ENCODE measurements at places on chromosomes 1 and 21.

- no peak for DNase-seq
Measured at GRCh38 chr1:180230791-180231505, 884 bp downstream of the LHX4 start.

GRCh38 chr1:48387409-48387808 lies 84.6 kb downstream of the SPATA6 start:
- no peak for DNase-seq

GRCh38 chr1:112524251-112524650 lies 15.5 kb downstream of the WNT2B start:
- DNase-seq, result no peak

DNA sequence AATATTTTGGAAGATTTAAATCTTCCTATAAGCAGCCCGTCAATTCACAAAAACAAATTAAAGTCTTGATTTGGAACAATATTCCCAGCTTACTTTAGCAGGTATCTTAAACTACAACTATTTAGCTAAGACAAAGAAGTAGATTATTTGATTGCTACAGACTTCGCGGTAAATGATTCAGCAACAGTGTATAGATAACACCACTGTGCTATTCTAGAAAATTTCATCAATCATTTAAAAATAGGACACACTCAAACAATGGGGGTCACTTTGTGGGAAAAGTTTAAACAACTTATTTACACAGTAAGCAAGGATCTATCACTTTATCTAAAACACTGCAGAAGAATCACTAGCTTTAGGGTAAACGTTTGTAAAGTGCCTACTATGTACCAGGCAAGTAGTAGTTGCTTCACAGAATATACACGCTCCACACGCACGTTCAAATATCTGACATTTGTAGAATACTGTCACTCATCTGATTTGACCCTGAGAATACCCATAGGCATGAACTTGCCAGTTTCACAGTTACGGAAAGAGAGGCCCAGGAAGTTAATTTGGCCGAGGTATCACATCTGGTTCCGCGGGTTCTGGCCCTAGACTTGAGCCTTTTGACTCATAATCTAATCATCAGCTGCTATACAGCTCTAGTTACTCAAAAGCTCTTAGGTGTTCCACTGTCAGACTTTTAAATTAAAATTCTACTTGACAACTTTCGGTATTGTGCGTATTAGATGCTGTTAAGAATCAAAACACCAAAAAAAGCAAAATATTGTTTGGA lies 876 bp downstream of the DENND2C start:
- DNase-seq, result no peak

DNA sequence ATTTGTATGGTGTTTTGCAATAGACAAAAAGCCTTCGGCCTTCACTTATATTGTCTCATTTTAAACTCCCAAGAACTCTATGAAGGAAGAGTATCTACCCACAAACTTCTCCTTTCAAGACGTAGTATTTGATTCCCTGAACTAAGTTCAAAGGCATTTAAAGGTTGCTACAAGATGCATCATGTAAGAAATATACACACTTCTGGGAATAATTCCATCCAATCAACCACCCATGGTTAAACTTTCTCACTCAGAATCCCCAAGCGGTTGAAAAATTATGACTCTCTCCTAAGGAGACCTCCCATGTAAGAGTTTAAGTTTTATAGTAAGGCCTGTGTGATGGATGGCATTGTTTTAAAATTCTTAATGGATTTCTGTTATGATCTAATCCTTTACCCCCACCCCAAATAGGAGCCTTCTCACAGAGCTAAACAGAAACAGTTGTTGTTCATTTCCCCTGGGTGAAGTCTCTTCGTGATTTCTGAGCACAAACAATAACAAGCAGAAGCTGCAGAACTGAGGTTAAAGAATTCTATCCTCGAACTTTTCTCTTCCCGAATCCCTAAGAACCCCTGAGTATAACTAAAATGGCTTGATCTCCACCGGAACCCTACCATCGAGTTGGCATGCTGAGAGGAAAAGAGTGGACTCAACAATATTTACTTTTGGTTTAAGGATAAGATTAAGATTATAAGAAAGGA lies 185.0 kb downstream of the TGFBR3 start:
- DNase-seq, result no peak

DNA sequence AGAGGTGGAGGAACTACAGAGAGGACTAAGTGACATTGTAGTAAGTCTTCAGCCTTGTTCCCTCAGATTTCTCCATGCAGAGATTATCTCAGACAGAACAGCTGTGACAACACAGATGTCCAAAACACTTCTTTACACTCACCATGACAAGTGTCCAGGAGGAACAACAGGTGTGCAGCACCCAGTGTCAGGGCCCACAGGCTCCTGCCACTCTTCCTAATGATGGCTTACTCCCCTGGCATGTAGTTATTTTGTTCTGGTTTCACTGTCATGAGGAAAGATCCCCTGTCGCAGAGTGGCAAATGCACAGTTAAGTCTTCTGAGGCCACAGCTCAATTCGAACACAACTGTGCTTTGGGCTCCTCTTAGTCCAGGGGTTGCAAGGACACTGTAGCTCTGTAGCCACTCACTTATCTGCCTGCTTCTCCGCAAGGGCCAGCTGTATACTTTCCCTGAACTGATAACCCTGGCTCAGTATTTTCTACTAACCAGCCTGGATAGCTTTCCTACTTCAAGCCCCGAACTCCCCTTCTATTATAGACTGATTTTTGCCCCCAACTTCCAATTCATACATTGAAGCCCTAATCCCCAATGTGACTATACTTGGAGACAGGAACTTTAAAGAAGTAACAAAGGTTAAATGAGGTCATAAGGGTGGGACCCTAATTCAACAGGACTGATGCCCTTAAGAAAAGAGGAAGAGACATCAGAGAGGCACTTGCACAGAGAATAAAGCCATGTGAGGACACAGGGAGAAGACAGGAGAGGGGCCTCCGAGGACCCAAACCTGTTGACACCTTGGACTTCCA lies 11.1 kb downstream of the PDZK1 start:
- DNase-seq, result no peak

- DNase-seq, result no peak
Measured at GRCh38 chr1:172679000-172679772, 20.3 kb downstream of the FASLG start.

DNA sequence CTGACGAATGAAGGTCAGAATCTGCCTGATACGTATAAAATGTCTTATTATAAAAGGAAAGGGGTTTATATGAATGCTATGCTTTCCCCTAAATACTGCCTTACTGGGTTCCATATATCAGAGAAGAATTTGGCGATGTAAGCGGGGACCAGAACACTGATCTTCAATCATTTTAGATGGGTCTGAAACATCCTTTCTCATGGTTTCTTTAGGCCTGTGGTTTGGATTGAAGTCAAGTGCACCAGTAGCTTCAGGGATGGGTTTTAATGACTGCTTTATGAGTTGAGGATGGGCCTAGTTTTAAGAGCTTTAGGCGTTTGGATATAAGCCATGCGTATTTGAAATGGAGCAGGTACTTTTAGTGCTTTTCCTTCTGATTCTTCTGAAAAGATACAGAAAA lies 6.9 kb downstream of the FMN2 start:
- no peak for DNase-seq

DNA sequence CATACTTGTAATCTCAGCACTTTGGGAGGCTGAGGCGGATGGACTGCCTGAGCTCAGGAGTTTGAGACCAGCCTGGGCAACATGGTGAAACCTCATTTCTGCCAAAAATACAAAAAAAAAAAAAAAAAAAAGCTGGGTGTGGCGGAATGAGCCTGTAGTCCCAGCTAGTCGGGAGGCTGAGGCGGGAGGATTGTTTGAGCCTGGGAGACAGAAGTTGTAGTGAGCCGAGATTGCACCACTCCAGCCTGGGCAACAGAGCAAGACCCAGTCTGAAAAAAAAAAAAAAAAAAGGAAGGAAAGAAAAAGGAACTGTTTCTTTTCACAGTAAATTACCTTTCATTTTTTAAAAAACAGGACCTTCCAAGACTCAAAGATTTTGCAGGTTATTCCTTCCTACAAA lies 29.5 kb downstream of the LIN9 start:
- no peak for DNase-seq

GRCh38 chr1:17678011-17678410 lies 77.1 kb upstream of the ACTL8 start:
- DNase-seq, result no peak

GRCh38 chr1:227521782-227522181 lies 41.6 kb upstream of the ZNF678 start:
- DNase-seq, result no peak

- no peak for DNase-seq
Measured at GRCh38 chr1:230061801-230062200, 5.2 kb upstream of the GALNT2 start.

- DNase-seq, result no peak
Measured at GRCh38 chr1:170790175-170790574, 126.2 kb downstream of the PRRX1 start.

- no peak for DNase-seq
Measured at GRCh38 chr1:42750041-42750440, 10.0 kb upstream of the CLDN19 start.

GRCh38 chr1:36650200-36651065 lies 167.7 kb upstream of the CSF3R start:
- DNase-seq, result peak; percentile 45

DNA sequence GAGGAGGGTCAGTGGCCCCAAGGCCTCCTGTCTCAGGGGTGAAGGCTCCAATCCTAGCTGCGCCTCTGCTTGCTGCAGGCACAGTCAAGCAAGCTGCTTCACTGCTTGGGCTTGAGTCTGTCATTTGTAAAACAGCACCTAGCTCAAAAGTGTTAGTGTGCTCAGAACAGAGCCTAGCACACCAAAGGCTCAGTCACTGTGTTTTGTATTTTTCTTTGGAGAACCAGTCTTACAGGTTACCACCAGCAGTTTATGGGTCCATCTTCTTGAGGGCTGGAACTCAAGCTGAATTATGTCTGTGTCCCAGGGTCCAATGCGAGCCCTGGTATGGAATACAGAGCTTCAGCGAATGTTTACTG lies 113.6 kb downstream of the DMRTB1 start:
- no peak for DNase-seq

DNA sequence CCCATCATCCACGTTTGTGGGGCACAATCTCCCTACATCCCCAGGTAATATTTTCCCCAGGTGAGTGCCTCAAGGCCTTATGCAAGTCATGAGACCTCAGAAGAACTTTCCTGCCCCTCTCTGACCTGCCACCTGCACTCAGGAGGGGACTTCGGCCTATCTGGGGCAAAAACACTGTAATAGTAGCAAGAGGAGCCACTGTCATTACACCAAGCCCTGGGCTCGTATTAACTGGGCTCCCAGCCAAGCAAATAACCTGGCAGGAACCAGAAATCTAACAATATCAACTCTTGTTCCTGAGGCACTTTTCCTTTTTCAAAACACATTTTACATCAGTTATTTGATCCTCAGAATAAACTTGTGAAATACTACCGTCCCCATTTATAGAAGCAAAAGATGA lies 30.9 kb downstream of the LAMB3 start:
- DNase-seq, result no peak

DNA sequence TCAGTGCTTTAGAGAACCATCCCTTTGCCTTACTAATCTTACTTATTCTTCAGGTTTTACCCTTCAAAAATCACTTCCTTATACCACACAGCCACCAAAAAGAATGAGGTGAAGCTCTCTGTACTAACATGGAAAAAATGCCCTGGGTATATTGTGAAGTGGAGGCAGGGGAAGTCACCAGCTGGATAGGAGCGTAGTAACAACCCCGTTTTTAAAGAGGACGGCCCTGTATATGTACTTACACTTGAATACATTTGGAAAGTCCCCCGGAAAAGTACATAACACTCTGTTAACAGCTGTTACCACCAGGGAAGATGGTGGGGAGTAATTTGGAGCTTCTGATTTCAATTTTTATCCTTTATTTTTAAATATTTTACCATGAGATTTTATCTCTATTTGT lies 28.2 kb upstream of the KHDRBS1 start:
- no peak for DNase-seq

GRCh38 chr1:221567859-221568507 lies 173.9 kb downstream of the DUSP10 start:
- DNase-seq, result no peak

DNA sequence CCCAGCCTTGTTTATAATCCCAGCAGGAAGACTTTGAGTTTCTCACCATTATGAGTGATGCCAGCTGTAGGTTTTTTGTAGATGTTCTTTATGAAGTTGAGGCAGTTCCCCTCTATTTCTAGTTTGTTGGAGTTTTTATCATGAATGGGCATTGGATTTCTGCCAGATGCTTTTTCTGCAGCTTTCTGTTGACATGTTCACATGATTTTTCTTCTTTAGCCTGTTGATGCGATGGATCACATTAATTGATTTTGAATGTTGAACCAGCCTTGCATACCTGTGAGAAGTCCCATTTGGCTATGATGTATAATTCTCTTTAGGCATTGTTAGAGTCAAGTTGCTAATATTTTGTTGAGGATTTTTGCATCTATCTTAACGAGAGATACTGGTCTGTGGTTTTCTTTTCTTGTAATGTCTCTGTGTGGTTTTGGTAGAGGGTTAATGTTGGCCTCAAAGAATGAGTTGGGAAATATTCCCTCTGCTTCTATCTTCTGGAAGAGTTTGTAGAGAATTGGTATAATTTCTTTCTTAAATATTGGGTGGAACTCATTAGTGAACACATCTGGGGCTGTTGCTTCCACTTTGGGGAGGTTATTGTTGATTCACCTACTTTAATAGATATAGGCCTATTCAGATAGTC lies 33.2 kb downstream of the ZBTB40 start:
- no peak for DNase-seq

- DNase-seq, result no peak
Measured at GRCh38 chr1:3389093-3389833, 65.2 kb upstream of the ARHGEF16 start.

DNA sequence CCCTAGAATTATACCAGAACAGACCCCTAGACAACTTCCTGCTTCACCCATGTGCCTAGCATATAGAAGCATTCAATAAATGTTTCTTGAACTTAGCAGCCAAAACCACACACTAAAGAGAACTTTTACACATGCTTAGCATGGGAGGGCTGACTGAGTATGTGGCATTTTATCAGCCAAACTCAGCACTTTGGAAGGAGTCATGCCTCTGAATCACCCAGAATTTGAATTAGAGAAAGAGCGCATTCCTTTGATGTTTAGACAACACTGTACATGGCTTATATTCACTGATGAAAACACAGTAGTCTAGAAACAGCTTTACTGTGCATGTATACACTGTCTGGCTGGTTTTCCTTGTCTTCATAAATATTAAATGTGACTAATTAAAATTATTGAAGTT lies 26.1 kb downstream of the SPAG17 start:
- no peak for DNase-seq

- no peak for DNase-seq
Measured at GRCh38 chr1:192266645-192267044, 50.1 kb upstream of the RGS21 start.

DNA sequence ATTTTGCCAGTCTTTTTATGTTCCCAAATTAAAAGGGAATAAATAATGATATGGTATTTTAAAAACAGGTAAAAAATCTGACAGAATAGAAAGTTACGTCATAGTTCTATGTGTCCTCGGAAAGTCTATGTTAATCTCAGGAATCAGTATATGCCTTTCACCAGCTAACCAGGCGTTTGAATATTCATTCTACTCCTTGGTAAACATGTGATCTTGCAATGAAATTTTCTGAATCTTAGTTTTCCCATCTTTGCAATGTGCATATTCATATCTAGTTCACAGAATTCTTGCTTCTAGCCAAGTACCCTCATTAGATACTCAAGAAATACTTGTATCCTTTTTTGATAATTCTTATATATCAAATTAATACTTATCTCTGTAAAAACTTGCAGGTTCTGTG lies 179.4 kb downstream of the ZP4 start:
- no peak for DNase-seq

All from Panc1 (cell line).